AG08395 (cell line): ENCODE measurements at places on chromosomes 1 and 21.
A peak's percentile ranks its signal among the peaks of the same experiment; 100 is the strongest.

GRCh38 chr1:154629061-154629674 is 21.2 kb upstream of the ADAR start:
- DNase-seq = no peak

GRCh38 chr1:237471377-237471776 is 419.3 kb downstream of the ZP4 start:
- no peak for DNase-seq

GRCh38 chr1:220958234-220958633 is 79.0 kb downstream of the HLX start:
- DNase-seq = no peak

- DNase-seq = no peak
Measured at GRCh38 chr1:184629266-184629665, 125.4 kb downstream of the EDEM3 start.

DNA sequence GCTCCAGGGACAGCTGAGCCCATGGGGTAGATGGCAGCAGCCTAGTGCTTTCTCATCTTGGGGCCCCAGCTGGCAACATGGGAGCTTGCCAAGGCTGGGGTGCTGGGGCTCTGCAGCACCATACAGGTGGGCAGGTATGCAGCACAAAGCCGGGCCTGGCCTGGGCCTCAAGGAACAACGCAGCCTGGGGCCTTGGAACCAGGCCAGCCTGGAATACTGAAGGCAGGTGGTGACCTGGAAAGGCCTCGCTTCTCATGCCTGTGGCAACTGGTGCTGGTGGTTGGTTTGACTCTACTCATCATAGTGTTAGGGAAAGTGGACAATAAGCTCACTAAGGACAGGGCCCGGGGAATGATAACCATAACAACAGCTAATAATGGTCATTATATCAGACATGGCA is 27.0 kb upstream of the SDHB start:
- no peak for DNase-seq

DNA sequence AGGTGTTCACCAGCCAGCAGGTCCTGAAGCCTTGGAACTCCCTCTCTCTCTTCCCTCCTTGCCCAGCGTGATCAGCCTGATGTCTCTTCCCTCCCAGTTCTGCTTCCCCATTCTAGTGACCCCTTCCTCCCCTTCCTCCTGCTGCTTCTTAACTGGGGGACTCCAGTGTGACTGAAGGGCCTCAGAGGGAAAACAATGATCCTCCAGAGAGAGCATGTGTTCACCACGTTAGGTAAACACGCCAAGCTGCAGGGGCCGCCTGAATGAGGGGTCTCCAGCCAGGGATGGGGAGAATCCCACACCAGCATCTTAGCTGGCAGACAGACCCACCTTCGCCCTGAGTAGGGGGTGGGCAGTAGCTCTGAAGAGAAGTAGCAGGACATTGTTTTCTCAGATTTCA is 124.8 kb downstream of the TMEM53 start:
- DNase-seq = no peak

DNA sequence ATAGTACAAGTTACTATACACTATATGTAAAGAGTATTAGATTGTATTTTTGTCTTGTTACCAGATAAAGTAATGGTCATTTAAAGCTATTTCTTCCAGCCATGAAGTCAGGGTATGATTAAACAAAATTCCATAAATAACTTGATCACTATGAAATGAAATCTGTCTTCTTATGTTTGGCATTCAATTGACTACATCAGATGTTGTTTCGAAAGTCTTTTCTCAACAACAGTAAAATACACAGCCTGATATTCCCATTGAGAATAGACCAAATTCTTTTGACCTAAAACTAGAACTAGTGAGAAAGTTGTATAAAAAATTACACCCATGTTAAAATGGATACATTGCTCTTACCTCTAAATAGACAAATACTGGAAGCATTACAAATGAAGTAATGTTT is 134.6 kb upstream of the ADAMTS5 start:
- no peak for DNase-seq

DNA sequence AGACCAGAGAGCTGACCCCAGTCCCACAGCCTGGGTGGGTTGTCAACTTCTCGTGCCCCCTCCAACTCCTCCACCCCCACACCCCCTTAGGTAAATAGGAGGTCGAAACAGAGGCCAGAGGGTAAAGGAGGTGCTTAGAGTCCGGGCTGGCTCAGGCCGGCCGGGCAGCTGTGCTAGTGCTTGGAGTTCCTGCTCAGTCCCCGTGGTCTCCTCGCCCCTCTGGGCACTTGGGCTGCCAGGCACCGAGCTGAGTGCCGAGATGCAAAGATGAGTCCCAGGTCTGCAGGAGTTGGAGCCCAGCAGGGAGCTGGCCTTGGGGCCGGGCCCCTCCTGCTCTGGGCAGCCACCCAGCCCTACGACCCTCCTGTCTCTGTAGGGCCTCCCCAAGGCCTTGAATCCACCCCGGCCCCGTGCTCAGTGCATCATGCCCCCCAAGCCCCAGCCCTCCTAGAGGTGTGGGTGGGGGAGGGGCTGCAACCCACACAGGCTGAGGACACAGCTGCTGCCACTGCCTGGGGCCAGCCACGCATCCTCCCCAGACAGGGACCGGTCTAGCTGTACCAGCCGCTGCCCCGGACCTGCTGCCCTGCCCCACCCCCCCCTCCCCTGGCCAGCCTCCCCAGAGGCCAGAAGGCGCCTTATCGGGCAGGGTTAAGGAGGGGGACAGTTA is 1.9 kb downstream of the SMIM1 start:
- no peak for DNase-seq

- DNase-seq = no peak
Measured at GRCh38 chr1:55196433-55197035, 18.6 kb downstream of the USP24 start.

GRCh38 chr1:7299329-7299799 is 471.7 kb upstream of the VAMP3 start:
- peak; percentile 92 for DNase-seq

DNA sequence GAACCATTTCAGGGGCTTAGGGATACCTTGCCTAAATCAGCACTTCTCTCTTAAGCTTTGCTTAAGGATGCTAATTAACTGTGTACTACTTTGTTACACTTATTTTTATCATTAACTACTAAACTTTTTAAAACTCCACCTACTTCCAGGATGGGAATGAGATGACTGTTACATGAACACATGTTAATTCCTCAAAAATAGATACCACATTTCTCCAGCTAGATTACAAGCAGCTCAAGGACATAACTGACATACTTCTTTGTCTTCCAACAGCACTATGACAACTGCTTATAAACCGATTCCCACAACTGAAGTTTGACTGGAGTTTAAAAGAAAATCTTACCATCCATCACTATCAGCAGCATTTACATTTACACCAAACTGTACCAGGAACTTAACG is 53.7 kb downstream of the TP53BP2 start:
- peak; percentile 4 for DNase-seq

DNA sequence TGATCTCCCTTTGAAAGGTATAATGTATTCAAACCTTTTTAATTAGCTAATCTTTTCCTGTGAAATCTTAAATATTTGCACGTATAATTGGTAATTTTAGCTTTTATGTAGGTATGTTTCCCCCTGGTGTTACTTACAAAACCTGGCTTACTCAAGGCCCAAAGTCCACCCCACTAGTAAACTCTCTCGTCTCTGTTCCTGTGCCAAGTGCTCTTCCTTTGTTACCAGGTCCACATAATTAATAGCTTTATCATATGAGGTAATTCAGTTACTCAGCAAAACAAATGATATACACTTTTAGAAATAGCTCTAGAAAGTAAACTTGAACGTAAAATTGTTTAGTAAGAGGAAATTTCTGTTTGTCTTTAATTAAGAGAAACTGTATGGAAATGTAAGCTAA is 36.7 kb downstream of the NFIA start:
- DNase-seq = no peak
